Stimulated activated CD8-positive, alpha-beta memory T cell treated with anti-CD3 and anti-CD28 coated beads, Interleukin-2, amount 100 ng/mL, for 48 hours (primary cell): ENCODE measurements at places on chromosomes 4 and X.

DNA sequence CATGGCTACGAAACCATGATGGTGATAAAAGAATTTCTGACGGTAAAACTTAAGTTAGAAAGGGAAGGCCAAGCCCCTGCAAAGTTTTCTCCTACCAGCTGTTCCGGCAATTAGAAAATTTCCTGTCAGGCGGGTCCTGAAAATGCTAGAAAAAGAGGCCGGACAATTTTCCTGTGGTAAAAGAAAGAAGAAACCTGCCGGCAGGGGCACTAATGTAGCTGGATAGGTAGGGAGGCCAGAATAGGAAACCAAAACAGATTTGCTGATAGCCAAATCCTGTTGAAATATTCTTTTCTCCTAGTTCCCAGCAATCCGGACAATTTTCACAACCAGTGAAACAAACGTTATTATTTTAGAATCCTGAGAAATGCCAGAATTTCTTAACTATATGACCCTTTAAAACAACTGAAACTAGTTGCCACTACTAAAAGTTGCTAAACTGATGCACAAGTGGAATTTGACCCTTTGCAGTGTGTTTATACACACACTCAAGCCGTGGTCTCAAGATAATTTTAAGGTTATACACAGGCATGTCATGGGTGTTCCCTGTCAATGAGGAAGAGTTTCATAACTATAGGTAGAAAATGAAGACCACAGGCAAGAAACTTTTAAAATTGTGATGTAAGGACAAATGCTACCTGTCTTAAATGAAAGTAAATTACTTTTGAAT, 47.7 kb downstream of the RPS6KA3 start:
- DNase-seq = no peak

GRCh38 chrX:72382202-72382595, 76.5 kb upstream of the CITED1 start:
- no peak for DNase-seq

GRCh38 chrX:135974279-135974856, 580 bp upstream of the MMGT1 start:
- DNase-seq = peak; percentile 45

DNA sequence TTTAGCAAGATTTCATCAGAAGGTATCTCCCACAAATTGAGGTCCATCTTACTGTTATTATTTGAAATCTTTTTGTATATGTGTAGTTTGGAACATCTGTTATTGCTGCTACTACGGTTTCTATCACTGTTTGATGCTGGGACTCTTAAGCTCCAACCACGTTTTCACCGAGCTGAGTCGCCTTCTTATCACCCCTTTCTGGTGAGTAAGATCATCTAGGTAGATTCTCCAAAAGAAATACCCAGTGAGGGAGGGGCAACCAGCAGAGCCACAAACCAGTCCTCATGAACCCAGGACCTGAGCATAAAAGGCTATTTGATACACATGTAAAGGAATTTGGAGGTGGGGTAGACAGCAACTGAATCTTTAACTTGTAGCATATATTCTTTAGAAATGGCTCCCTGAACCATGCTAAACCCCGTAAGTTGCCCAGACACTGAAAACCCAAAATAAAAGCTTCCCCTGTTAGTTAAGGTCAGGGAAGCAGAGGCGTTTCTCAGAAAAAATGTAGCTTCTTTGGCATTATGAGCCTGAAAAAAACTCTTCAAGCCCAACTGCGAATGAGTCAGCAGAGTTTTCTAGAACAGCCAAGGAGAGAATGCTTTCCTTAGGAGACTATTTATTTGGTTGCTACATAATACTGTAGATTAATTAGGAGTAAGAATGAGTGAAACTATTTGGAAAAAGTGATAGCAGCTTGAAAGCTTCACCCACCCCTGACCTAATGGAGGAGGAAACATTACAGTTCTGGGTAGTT, 53.8 kb upstream of the ATXN3L start:
- DNase-seq = no peak

DNA sequence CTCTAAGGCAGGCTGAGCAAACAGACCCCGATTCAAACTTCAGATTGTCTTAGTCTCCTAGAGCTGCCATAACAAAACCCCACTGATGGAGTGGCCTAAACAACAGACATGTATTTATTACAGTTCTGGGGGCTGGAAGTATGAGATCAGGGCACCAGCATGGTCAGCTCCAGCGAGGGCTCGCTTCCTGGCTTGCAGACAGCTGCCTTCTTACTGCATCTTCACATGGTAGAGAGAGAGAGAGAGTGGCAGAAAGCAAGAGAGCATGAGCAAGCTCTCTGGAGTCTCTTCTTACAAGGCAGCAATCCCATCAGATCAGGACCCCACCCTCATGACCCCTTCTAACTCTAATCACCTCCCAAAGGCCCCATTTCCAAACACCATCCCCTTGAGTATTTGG, 22.3 kb upstream of the SORCS2 start:
- DNase-seq = no peak

- DNase-seq = no peak
These were observed 98.4 kb upstream of the AFAP1 start for GRCh38 chr4:8038083-8038482.

GRCh38 chrX:8783714-8784098, 17.5 kb downstream of the FAM9A start:
- no peak for DNase-seq

DNA sequence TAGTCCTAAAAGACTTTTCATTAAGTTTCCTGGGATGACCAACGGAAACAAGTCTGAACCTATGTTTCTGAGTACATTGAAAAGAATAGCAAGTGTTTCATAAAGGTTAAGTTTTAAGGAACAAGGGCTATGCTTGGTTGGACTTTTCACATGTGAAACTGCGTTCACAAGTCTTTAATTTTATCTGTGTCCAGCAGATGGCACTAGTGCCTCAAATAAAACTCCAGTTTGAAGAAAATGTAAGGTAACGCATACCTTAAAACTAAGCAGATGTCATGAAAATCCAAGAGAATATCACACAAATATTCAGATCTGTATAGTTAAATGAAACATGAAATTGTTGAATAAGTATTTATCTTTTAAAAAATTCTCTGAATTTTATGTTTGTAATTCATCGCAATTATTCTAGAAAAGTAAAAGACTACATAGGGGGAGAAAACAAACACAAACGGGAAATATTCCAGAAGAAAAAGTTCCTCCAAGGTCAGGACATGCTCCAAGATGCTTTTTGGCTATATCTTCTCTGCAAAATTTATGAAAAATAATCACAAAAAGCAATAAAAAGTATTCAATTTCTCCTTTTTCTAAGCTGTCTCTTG, 89.6 kb upstream of the MAD2L1 start:
- no peak for DNase-seq

- no peak for DNase-seq
These were observed 127.4 kb upstream of the ANKRD50 start for GRCh38 chr4:124839786-124840390.

- no peak for DNase-seq
These were observed 126.6 kb downstream of the PALLD start for GRCh38 chr4:168623484-168623883.
